ENCODE measurements at places on chromosomes 2 and 18. TPM values are rescaled to one million over a fixed set of nuclear protein-coding genes. Genes with fewer than 3 reads are reported as not detected.
A peak's percentile ranks its signal among the peaks of the same experiment; 100 is the strongest.

Gene TRIM43
- total RNA-seq = not detected

DNA sequence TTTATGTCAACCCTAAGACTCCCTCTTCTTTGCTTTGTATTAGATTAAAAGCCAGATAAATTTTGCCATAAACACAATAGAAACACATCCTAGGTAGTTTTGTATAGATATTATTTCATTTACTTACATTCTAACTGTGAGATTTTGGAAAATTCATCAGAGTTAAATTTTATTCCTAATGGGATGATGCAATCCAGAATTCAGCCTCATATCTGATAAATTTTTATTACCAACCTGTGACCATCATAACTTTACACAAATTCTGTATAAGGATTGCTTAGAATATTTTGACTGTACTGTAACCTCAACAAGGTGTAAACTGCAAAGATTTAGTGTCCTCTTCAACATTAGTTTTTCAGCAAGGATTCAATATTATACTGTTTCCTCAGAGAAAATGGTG is 4.4 kb downstream of the SLC5A7 start:
- DNase-seq = no peak

Gene ZNF385B
- not detected for total RNA-seq

Gene IL1F10
- total RNA-seq = not detected

DNA sequence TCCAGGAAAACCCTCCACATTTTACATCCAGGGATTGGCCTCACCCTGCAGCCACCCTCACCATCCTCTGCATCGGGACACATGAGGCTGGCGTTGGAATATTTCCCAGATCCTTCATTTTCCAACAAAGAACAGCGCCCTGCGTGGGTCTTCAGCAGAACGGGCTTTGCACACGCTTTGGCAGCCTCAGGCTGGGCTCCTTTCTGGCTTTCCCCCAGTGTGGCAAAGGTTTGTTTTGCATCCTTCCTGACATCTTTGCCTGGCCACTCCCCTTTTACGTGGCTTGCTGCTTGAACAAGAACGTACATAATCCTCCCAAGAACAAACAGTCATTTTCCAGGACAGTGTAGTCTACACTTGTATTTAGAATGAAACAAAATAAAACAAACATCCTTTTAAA is 25.6 kb upstream of the GREB1 start:
- peak; percentile 31 for DNase-seq

Gene CENPO
- 9.1 TPM for total RNA-seq

GRCh38 chr2:17538022-17538843 is 2.3 kb upstream of the VSNL1 start:
- peak; percentile 65 for DNase-seq

GRCh38 chr2:224884188-224884587 is 158.1 kb downstream of the DOCK10 start:
- peak; percentile 82 for DNase-seq

GRCh38 chr2:70854411-70854810 is 18.8 kb upstream of the CD207 start:
- no peak for DNase-seq

DNA sequence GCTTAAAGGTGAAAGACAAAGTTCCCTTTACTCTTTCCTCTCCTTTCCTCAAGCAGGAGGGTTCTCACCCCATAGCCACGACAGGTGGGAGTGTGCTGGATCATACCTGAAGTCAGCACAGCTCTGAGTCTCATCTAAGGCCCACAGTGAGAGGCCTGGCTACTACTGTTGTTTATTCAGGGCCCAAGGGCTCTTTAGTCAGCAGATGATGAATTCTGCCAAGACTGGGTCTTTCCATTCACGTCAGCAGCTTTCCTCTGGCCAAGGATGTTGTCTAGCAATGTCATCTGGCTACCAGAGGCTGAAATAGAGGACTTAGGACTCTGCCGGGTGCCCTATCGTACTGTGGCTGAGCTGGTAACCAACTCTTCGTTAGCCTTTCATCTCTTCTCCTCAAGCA is 308.4 kb upstream of the THUMPD2 start:
- no peak for DNase-seq

Gene AKAIN1
- not detected for total RNA-seq

Gene EFR3B
- 0.51 TPM for total RNA-seq

Gene KCNIP3
- 1.7 TPM for total RNA-seq

Gene RBKS
- total RNA-seq = 1.3 TPM

Data from fibroblast of lung (primary cell).